ENCODE measurements at places on chromosomes 3 and 15.

- no peak for DNase-seq
Measured at GRCh38 chr3:194723846-194724618, 38.3 kb downstream of the FAM43A start.

- DNase-seq, result no peak
Measured at GRCh38 chr3:56894881-56895431, 93.2 kb upstream of the ARHGEF3 start.

- DNase-seq, result no peak
Measured at GRCh38 chr3:16844791-16845190, 40.0 kb upstream of the PLCL2 start.

GRCh38 chr3:97488741-97489140, 275.8 kb upstream of the ARL6 start:
- DNase-seq, result no peak

- no peak for DNase-seq
Measured at GRCh38 chr3:17055374-17056276, 170.9 kb downstream of the PLCL2 start.

DNA sequence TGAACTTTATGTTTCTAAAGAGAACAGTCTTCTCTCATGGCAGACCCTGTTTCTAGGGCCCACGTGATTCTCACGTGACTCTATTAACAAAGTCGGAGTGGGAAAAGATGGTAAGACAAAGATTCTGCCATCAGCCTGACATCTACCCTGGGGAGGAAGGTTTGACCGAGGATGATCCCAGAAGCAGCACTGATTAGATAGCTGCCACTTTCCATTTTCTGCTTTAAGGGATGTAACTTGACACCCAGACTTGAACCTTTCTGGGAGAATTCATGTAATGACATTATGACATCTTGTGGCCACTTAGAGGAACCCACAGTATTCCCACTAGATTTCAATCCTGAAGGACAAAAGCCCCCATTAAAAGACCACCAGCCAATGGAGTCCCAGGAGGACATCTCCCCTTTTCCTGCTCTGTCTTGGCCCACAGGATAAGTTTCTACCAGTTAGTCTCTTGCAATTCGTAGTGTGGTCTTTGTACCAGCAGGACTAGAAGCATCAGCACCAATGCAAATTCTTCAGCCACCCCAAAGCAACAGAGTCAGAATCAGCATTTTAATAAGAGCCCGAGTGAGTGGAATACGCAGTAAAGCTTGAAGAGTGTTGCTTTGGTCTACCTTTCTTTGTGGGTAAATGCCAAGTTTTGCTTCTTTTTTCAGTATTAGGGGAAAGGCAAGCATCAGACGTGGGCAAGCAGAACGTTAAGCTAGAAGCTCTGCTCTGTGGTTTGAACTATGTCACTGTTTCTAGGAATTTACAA, 480.5 kb upstream of the PROK2 start:
- DNase-seq, result no peak

- no peak for DNase-seq
Measured at GRCh38 chr15:56963126-56963525, 44.7 kb downstream of the TCF12 start.

GRCh38 chr3:53670721-53671120, 175.5 kb downstream of the CHDH start:
- DNase-seq, result no peak

DNA sequence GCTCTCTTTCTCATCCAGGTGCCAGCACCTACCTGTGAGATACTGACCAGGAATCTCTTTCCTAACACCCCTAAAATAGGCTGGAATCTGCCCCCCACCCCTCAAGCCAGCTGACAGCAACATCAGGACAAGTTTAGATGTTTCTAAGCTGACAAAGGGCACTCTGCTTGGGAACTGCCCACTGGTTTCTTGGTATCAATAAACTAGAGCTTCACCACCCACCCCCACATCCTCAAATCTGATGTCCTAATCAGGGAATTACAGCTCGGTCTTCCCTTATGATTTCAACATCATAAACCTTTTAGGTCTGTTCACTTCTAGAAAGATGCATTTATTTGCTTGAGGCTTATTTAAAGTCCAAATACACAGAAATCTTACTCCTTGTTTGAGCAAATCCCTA, 34.7 kb downstream of the CEP19 start:
- DNase-seq, result no peak

DNA sequence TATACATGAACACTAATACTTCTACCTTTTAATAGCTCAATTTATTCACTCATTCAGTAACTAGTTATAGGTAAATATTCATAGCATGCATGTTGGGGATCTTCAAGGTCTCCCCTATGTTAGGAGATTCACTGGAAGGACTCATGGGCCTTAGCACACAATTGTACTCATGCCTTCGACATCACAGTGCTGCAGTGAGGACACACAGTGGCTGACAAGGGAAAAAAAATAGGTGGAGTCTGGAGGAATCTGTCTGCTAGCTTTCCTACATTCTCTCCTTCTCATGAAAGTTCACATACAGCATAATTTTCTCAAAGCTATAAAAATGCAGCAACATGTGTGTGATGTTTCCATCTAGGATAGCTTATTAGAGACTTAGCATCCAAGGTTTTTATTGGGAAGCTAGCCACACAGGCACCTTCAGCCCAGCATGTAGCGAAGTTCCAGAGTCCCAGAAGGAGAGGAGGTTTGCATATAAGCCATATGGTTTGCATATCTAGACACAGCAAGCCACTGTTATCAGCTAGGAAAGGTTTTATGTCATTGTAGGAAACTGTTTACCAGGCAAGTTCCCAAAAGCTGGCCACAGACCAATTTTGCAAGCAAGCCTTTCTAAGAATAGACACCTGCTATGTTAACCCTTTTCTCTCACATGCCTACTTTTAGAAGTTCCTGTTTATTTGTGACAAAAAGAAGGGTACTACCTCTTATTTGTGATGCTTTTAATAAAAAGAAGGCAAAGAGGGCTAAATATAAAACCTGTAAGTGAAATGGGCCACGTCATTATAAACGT, 46.4 kb downstream of the MORC1 start:
- DNase-seq, result no peak

DNA sequence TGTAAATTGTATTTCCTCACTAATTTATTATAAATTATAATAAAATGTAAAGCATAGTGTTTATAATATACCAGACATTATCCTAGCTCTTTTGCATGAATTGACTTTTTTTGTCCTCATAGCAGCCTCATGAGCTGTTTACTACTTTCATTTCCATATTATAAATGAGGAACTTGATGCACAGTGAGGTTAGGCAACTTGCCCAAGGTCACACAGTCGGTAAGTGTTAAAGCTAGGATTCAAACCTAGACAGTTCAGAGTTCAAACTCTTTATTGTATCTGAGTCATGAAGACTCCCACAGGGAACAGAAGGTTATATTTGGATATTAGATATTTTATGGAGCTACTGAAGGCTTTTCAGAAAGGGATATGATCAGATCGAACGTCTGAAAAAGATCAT, 322.2 kb upstream of the SATB1 start:
- DNase-seq, result no peak

GRCh38 chr3:105414841-105415240, 48.1 kb downstream of the ALCAM start:
- DNase-seq, result no peak

DNA sequence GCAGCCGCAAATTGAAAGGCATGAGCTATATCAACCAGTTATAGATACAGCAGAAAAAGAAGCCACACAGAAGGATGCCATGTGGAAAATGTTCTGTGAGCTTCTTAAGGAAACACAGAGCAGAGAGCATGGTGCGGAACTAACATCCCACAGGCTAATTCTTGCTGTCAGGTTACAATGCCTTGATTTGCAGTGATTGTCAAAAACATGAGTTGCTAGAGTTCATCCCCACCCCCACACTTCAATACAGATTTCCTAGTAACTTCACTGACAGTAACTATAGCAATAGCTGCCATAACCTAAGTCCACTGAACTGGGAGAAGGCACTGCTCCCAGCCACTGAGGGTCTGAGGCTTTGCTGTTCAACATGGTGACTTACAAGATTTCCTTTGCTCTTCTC, 821.6 kb downstream of the SQOR start:
- DNase-seq, result no peak

- peak; percentile 27 for DNase-seq
Measured at GRCh38 chr3:50154840-50155490, at the start of gene SEMA3F. SEMA3F (plus strand) TSS chr3:50155324; CDS start chr3:50159623, 4,299 bp downstream.

GRCh38 chr15:100170291-100171210, 171.2 kb downstream of the ADAMTS17 start:
- no peak for DNase-seq

- DNase-seq, result no peak
Measured at GRCh38 chr3:167450675-167451074, 23.2 kb downstream of the SERPINI2 start.

DNA sequence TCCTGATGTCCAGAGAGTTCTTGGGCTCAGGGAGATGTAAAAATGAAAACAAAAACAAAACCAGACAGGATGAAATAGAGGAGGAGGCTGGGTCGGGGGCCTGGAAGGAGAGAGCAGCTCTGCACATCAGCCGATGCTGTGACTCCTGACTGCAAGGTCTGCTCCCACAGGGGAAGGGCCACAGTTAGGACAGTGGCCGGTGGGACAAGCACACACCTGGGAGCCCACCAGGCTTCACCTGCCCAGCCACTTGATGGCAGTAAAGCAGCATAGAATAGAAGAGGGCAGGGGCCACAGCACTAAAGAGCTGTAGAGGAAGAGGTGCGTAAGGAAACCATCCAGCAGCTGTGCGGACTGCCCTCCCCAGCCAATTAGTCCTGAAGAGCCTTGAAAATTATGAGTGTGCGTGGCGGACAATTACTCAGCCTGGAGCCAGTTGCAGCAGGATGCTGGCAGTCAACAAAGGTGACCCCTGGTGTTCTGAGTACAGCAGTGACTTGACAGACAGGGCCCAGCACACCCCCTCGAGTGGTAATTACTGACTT, 29.8 kb downstream of the ALS2CL start:
- DNase-seq, result no peak

- DNase-seq, result no peak
Measured at GRCh38 chr3:129708328-129708861, 101.9 kb upstream of the PLXND1 start.

DNA sequence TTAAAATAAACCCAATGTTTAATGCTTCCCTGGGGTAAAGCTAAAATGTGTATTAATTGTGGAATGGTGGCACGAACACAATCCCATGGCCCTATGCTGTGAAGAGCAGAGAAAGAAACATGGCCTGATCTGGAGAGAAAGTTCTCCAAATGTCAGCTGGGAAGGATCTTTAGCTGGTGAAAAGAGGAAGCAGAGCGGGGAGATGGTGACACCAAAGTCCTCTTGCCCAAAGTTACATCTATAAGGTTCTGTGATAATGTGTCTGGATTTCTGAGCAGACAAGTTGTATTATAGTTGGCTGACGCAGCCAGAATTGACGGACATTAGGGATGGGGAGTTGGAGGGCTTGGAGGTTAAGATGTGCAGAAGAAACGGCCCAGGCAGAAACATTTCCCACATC, 196.2 kb downstream of the CHST2 start:
- no peak for DNase-seq

DNA sequence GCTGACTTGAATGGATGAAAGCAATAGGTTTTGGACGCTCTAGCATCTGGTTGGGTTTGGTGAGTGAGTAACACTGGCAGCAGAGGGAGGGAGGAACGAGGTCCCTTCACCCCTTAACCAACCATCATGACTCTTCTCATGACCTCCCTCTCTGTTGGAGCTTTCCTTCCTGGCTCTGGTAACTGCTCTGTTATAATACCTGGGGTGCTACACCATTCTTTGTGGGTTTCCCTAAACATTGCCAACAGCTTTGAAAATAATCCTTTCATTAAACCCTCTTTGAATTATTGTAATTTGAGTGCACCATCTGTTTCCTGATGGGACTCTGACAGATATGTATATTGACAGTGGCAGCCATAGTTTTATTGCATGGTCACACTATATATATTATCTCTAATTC, 146.2 kb upstream of the PTPRG start:
- DNase-seq, result no peak

- no peak for DNase-seq
Measured at GRCh38 chr3:194328053-194328657, 23.0 kb downstream of the CPN2 start.

GRCh38 chr15:60781211-60781713, 302.3 kb upstream of the ICE2 start:
- no peak for DNase-seq

GRCh38 chr3:80297720-80298119, 529.9 kb upstream of the ROBO1 start:
- DNase-seq, result no peak

DNA sequence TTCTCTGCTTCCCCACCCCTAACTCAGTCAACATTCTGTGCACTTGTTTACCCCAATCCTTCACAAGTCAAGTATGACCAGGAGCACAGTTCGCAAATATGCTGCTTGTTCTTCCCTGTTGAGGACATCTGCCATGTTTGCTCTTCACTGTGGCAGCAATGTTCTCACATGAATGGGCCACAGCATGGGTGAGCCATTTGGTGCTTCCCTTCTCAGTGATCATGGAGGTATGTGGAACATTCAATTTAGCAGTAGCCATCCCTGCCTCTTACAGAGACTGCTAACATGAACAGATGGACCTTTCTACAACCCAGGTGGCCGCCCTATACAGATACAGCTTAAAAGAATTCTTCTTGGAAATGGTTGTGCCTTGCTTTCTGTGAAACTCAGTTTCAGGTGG, 660.1 kb upstream of the SGO1 start:
- no peak for DNase-seq

- DNase-seq, result no peak
Measured at GRCh38 chr3:4981665-4982494, 2.6 kb downstream of the BHLHE40 start.

DNA sequence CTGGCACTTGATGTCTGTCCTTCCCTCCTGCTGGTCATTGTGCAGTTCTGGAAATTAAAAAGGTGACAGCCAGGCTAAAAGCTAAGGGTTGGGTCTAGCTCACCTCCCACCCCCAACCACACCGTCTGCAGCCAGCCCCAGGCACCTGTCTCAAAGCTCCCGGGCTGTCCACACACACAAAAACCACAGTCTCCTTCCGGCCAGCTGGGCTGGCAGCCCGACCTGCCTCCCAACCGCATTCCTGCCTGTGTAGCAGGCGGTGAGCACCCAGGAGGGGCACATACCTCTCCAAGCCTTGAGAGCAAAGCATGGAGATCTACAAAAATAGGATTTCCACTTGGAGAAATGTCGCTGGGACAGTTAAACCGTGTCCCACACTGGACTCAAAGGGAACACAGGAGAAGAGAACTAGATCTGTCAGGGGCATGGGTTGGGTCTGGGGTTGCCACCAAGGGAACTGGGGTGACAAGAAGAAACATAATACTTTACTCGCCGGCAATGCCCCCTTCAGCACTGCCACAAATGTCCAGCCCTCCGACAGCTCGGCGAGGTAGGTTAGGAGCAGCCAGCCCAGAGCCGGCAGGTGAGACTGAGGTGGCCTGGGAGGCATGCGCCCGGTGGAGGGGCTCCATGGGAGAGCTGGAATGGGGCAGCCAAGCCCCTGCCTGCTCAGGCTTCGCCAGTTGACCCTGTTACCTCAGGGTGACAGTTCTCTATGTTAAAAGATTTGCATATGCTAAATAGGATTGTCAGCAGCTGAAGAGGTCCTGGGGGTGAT, 52.2 kb downstream of the EXOG start:
- no peak for DNase-seq

All from stimulated activated CD8-positive, alpha-beta memory T cell treated with anti-CD3 and anti-CD28 coated beads, Interleukin-4, amount 100 ng/mL, for 1 hour (primary cell).